ENCODE measurements at places on chromosomes 12 and 14.
A peak's percentile ranks its signal among the peaks of the same experiment; 100 is the strongest.

DNA sequence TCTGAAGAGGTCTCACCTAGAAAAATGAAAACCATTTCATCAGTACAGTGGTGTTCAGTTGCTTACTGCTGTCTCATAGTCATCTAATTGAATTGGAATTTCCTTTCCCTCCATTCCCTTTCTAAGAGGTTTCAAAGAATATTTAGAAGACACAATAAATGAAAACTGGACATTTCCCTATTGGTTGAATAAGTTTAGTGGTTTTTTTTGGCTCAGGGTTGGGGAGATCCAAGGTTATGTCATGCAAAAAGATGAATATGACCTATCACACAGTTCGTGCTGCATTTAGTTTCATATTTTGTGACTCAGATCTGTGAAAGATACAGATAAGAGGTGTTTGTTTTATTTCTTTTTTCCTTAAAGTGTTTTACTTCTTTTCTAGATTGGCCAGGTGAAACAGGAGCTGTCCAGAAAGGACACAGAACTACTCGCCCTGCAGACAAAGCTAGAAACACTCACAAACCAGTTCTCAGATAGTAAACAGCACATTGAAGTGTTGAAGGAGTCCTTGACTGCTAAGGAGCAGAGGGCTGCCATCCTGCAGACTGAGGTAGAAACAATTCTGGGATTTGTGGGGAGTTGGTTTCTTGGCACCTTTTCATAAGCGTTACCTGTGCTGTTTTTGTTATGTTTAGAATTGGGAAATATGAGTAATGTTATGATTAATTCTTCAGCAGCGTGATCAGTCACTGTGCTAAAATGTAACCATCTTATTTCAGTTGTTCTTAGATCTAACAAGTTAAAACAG is 124.6 kb downstream of the ERC1 start:
- DNase-seq = peak; percentile 82

GRCh38 chr14:66920196-66920595 is 269.0 kb upstream of the GARIN2 start:
- peak; percentile 17 for DNase-seq

- peak; percentile 74 for DNase-seq
Measured at GRCh38 chr12:51593539-51593938, 2.5 kb downstream of the SCN8A start.

GRCh38 chr12:67558775-67559174 is 89.8 kb upstream of the DYRK2 start:
- no peak for DNase-seq

- DNase-seq = no peak
Measured at GRCh38 chr14:102759456-102760187, 17.6 kb upstream of the TRAF3 start.

- DNase-seq = no peak
Measured at GRCh38 chr12:64585104-64585503, 25.2 kb upstream of the RASSF3 start.

All from iris pigment epithelial cell (primary cell).